ENCODE measurements at places on chromosomes 2 and 18. TPM values are rescaled to one million over a fixed set of nuclear protein-coding genes. Genes with fewer than 3 reads are reported as not detected.

ABCB6 gene
- 51.1 TPM for total RNA-seq

PAX8 gene
- not detected for total RNA-seq

TMEM37 gene
- total RNA-seq: 0.94 TPM

UGT1A10 gene
- not detected for total RNA-seq

FAP gene
- total RNA-seq: 1.5 TPM

B3GNT7 gene
- 0.09 TPM for total RNA-seq

INPP5D gene
- total RNA-seq: 26.9 TPM

RBM43 gene
- 2.8 TPM for total RNA-seq

GKN2 gene
- not detected for total RNA-seq

SCG2 gene
- 0.38 TPM for total RNA-seq

VWA3B gene
- not detected for total RNA-seq

SLC23A3 gene
- 1.1 TPM for total RNA-seq

MYOM1 gene
- total RNA-seq: 0.18 TPM

ANKRD53 gene
- total RNA-seq: 0.09 TPM

CXCR1 gene
- total RNA-seq: not detected

FAM228A gene
- 0.28 TPM for total RNA-seq

CYP27C1 gene
- under 0.01 TPM for total RNA-seq

CCDC85A gene
- total RNA-seq: 11.2 TPM

RAX gene
- not detected for total RNA-seq

TOGARAM2 gene
- under 0.01 TPM for total RNA-seq

LYG1 gene
- 0.27 TPM for total RNA-seq

TBR1 gene
- total RNA-seq: under 0.01 TPM

SERPINB2 gene
- 30.7 TPM for total RNA-seq

PRR30 gene
- not detected for total RNA-seq

SULT6B1 gene
- total RNA-seq: not detected

GAL3ST2 gene
- not detected for total RNA-seq

KCNG2 gene
- total RNA-seq: not detected

FBXO36 gene
- total RNA-seq: 0.75 TPM

TEX44 gene
- not detected for total RNA-seq

GEN1 gene
- 8.9 TPM for total RNA-seq

MC5R gene
- not detected for total RNA-seq

ECEL1 gene
- total RNA-seq: not detected

TMEFF2 gene
- total RNA-seq: not detected

KLHL41 gene
- total RNA-seq: 0.09 TPM

TWSG1 gene
- 60.2 TPM for total RNA-seq

COLEC11 gene
- 0.38 TPM for total RNA-seq

SCN9A gene
- 1.2 TPM for total RNA-seq

PPP1R1C gene
- not detected for total RNA-seq

FMNL2 gene
- total RNA-seq: 40.3 TPM

NEUROD1 gene
- total RNA-seq: not detected

SP140 gene
- not detected for total RNA-seq

GRHL1 gene
- 0.63 TPM for total RNA-seq

ARMC9 gene
- 26.1 TPM for total RNA-seq

STEAP3 gene
- 13.3 TPM for total RNA-seq

ATF2 gene
- total RNA-seq: 42.7 TPM

CHST9 gene
- not detected for total RNA-seq

POTEJ gene
- 0.09 TPM for total RNA-seq
